Activated CD4-positive, alpha-beta memory T cell treated with anti-CD3 and anti-CD28 coated beads, Interleukin-2, amount 10 ng/mL, durations not matched to agents 7 days and 5 days (primary cell): ENCODE measurements at places on chromosomes 13 and 19. TPM values are rescaled to one million over a fixed set of nuclear protein-coding genes. Genes with fewer than 3 reads are reported as not detected.

DNA sequence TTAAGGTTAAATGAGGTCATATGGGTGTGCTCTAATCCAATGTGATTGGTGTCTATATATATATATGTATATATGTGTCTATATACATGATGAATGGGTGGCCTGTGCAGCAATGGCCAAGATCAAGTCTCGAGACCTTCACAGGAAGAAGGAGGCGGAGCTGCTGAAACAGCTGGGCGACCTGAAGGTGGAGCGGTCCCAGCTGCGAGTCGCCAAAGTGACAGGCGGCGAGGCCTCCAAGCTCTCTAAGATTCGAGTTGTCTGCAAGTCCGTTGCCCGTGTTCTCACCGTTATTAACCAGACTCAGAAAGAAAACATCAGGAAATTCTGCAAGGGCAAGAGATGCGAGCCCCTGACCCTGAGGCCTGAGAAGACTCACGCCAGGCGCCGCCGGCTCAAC is 109.8 kb downstream of the EFNB2 start:
- no peak overlapping the region for H3K4me3 ChIP-seq
- H3K27me3 ChIP-seq = no peaks in the 10 kb centered on the region
- H3K27ac ChIP-seq = no peak overlapping the region

GRCh38 chr13:36712770-36713169 is 39.0 kb downstream of the SERTM1 start:
- no peaks in the 10 kb centered on the region for H3K36me3 ChIP-seq
- DNase-seq = no peak
- no peaks in the 10 kb centered on the region for H3K4me1 ChIP-seq
- H3K27me3 ChIP-seq = peaks cover 18% of the 10 kb centered on the region
- no peak overlapping the region for H3K4me3 ChIP-seq

DNA sequence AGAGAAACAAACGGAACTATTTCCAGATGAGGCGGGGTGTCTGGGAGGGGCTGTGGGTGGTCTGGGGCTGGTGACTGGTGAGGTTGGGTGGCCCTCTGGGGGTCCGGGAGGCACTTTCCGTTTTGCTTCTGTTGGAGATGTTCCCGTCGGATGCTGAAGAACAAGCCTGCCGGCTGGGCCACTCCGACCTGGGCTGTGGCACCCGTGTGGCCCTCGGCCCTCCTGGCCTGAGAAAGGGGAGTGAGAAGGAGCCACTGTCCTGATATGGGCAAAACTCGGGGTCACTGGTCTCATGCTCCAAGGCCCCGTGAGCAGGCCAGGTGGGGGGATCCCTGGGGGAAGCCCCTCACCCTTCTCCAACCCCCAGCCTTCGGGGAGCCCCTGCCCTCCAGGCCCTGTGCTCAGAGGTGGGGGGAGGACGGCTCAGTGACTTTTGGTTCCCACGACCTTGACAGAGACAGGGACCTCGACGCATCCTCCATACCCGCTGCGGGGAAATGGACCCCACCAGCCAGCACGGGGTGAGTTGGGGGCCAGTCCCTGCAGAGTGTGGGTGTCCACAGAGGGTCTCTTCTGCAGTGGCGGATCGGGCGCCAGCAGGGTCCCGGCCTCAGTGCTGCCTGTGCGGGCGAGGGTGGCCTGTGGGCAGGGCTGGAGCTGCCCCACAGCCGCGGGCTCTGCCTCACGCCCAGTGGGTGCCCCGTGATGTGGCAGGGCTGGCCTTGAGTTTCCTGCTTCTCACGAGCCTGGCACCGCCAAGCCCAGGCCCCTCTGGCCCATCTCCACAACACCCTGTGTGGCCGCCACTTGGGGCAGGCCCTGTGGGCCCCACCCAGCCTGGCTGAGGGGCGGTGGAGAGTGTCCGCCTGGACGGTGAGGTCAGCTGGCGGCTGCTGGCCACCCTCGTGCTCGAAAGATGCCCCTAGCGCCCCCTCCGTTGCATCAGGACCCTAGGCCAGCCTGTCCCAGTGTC is 4.4 kb upstream of the TBXA2R start:
- peaks cover 5% of the 10 kb centered on the region for H3K4me1 ChIP-seq
- no peak for DNase-seq
- no peak overlapping the region for H3K27ac ChIP-seq
- no peak overlapping the region for H3K4me3 ChIP-seq

- no peak overlapping the region for H3K27ac ChIP-seq
- H3K36me3 ChIP-seq = no peaks in the 10 kb centered on the region
- H3K4me1 ChIP-seq = no peaks in the 10 kb centered on the region
- no peaks in the 10 kb centered on the region for H3K27me3 ChIP-seq
- no peak for DNase-seq
- H3K4me3 ChIP-seq = no peak overlapping the region
Observed at GRCh38 chr13:36211567-36211966, 2.8 kb downstream of the SOHLH2 start.

DNA sequence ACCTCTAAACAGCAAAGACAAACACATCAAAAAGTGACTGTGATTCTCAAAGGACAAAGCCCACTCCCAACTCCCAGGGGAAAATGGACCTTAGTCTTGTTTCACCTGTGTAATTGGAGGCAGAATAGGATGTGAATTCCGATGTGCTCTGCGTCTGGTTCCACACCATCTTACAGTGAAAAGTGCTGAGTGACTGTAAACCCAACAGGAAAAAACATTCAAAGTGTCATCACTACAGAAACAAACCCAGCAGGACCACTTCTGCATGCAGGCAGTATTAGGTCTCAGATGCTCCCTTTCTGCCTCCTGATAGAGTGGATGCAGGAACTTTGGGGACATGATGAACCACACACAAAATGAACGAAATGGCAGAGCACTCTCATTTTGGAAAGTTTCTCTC is 6.5 kb downstream of the UQCRFS1 start:
- peaks cover 62% of the 10 kb centered on the region for H3K36me3 ChIP-seq
- no peak for DNase-seq
- H3K27me3 ChIP-seq = no peaks in the 10 kb centered on the region
- H3K4me3 ChIP-seq = no peak overlapping the region
- peaks cover 36% of the 10 kb centered on the region for H3K4me1 ChIP-seq

GRCh38 chr13:40271931-40272775 is 394.3 kb downstream of the FOXO1 start:
- no peak overlapping the region for H3K27ac ChIP-seq
- DNase-seq = peak; percentile 21
- H3K36me3 ChIP-seq = no peaks in the 10 kb centered on the region
- H3K4me3 ChIP-seq = no peak overlapping the region
- H3K4me1 ChIP-seq = peaks cover 21% of the 10 kb centered on the region
- no peaks in the 10 kb centered on the region for H3K27me3 ChIP-seq

- no peak overlapping the region for H3K27ac ChIP-seq
- peaks cover 5% of the 10 kb centered on the region for H3K27me3 ChIP-seq
- H3K4me1 ChIP-seq = peaks cover 3% of the 10 kb centered on the region
- H3K4me3 ChIP-seq = no peak overlapping the region
Observed at GRCh38 chr19:42657556-42657955, 62.8 kb upstream of the CEACAM8 start.

- H3K4me1 ChIP-seq = peaks cover 43% of the 10 kb centered on the region
- peak overlapping the region; percentile 90 for H3K4me3 ChIP-seq
- DNase-seq = peak; percentile 99
- peak overlapping the region; percentile 89 for H3K27ac ChIP-seq
- no peaks in the 10 kb centered on the region for H3K27me3 ChIP-seq
- H3K36me3 ChIP-seq = peaks cover 17% of the 10 kb centered on the region
Observed at GRCh38 chr19:49676784-49677230, 264 bp upstream of the PRMT1 start.

- H3K27ac ChIP-seq = peak overlapping the region; percentile 100
- H3K4me3 ChIP-seq = peak overlapping the region; percentile 99
- peaks cover 75% of the 10 kb centered on the region for H3K4me1 ChIP-seq
- DNase-seq = no peak
Observed at GRCh38 chr19:55635856-55636440, 4.9 kb upstream of the ZNF580 start.

DNA sequence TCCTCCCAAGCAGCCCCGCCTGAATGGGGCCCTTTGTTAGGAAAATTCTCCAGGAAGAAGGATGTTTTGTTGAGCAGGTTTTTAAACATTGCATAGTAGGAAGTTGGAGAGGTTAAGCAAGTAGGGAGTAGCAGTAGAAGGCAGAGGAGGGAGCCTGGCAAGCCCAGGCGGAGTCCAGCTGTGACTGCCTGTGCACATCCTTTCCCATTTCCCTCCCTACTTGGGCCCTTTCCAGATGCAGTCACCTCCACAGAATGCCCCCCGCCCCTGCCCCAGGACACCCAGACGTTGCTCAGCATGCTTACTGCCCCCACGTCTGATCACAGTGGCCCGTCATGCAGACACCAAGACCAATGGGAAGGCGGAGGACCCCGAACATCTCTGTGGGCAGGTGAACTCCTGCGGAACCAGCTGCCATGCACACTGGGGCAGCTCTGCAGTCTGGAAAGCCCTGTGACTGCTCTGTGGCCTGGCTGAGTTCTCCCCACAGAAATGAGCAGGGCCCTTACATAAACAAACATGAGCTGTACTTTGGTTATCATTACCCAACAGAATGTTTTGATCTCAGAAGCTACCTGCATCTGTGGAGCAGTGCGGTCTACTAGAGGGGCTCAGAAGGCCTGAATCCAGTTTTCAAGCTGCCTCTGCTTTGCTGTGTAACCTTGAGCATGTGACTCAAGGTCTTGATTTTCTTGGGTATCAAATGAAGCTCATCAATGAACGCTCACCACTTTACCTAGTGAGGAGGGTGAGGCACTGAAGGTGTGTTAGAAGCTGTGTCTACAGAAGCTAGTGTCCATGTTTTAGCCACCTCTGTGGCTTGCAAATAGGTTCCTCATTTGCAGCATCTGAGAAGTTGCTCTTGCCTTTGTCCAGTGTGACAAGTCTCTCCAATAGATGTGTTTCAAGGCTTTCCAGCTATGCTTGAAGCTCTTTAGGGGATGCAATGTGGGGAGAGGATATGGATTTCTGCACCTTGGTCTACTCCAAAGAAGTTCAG is 84.2 kb downstream of the TNFRSF19 start:
- no peak overlapping the region for H3K27ac ChIP-seq
- peaks cover 34% of the 10 kb centered on the region for H3K27me3 ChIP-seq
- H3K4me1 ChIP-seq = peaks cover 11% of the 10 kb centered on the region
- H3K36me3 ChIP-seq = no peaks in the 10 kb centered on the region
- no peak for DNase-seq

DNA sequence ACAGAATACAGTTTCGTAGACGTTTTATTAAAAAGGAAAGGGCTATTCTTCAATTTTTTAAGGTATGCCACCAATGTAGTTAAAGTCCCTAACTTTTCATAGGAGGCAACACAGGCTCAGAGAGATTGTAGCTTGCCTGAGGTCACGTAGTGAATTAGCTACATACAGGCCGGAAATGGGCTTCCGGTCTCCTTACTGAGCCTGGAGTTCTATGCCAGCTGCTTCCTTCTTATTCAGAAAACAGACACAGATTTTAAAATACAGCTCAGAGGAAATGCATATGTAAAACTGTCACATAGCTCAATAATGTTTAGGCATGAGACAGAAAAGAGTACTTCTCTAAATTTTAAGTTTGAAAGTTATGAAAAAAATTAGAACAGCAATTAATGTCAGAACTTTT is 85.4 kb upstream of the TUBA3C start:
- no peak overlapping the region for H3K4me3 ChIP-seq
- no peaks in the 10 kb centered on the region for H3K36me3 ChIP-seq
- H3K4me1 ChIP-seq = no peaks in the 10 kb centered on the region
- no peaks in the 10 kb centered on the region for H3K27me3 ChIP-seq
- no peak overlapping the region for H3K27ac ChIP-seq

- H3K27me3 ChIP-seq = peaks cover 30% of the 10 kb centered on the region
- no peak for DNase-seq
- no peaks in the 10 kb centered on the region for H3K36me3 ChIP-seq
Observed at GRCh38 chr13:36806102-36806501, 12.9 kb upstream of the RFXAP start.

- H3K4me1 ChIP-seq = no peaks in the 10 kb centered on the region
- no peak overlapping the region for H3K4me3 ChIP-seq
- H3K36me3 ChIP-seq = no peaks in the 10 kb centered on the region
- no peak for DNase-seq
Observed at GRCh38 chr19:29090783-29091526, 122.0 kb downstream of the UQCRFS1 start.

DNA sequence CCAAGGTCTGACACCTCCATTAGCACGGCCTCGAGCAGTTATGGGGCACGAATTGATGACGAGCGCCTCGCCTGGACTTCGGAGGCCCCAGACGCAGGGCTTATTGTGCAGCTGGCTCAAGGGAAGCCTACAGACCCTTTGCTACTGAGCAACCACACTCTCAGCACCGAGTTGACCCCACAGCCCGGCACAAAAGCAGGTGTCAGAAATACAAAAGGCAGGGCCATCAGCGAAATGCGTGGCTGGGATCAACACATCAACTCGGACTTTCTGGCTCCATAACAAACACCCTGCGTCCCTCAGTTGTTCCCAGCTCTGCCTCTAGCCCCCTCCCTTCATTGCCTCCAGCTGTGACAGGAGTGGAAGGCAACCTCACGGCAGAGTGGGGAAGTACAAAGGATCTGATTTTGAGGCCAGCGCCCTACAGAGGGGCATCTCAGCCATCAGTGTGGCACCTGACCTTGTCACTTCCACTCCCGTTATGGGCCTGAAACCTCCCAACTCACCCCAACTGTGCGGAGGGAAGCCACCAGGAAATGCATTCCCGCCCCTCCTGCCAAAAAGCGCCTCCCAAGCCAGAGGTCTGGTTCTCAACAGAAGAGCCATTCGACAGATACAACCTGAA is 18.0 kb downstream of the PEPD start:
- H3K4me3 ChIP-seq = no peak overlapping the region
- peaks cover 13% of the 10 kb centered on the region for H3K4me1 ChIP-seq
- no peaks in the 10 kb centered on the region for H3K27me3 ChIP-seq
- no peak for DNase-seq
- no peak overlapping the region for H3K27ac ChIP-seq
- no peaks in the 10 kb centered on the region for H3K36me3 ChIP-seq

- peak overlapping the region; percentile 73 for H3K27ac ChIP-seq
- no peak overlapping the region for H3K4me3 ChIP-seq
- H3K27me3 ChIP-seq = peaks cover 33% of the 10 kb centered on the region
- DNase-seq = peak; percentile 42
Observed at GRCh38 chr19:13260883-13261653, 110.9 kb downstream of the IER2 start.

DNA sequence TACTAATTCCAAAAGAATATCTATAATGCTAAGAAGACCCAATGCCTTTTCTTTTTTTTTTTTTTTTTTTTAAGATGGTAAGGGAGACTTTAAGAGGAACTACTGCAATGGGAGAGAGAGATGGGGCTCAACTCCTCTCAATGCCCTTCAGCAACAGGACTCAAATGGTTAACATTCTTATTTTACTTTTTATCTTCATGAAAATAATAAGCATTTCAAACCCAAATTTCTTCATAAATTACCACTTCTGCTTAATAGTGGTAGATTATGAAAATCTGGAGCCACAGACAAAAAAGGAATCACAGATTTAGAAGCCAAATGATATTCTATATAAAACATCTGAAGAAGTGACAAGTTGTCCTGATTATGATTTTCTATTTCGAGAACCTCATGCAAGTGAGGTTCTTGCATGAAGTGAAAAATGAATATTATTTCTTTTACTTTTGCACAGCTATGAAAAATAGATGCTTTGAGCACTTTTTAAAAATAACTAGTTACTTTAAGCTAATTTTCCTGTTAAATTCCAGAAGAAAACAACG is 74.2 kb downstream of the SERP2 start:
- no peaks in the 10 kb centered on the region for H3K36me3 ChIP-seq
- H3K4me3 ChIP-seq = no peak overlapping the region
- no peak for DNase-seq
- peaks cover 2% of the 10 kb centered on the region for H3K27me3 ChIP-seq

The SLC6A16 gene
- total RNA-seq = 3.0 TPM

The C5AR1 gene
- total RNA-seq = not detected

The ZNF229 gene
- 0.05 TPM for total RNA-seq

The AMER2 gene
- total RNA-seq = not detected

The ADAMTS10 gene
- total RNA-seq = 2.8 TPM
